ENCODE measurements at places on chromosomes 11 and 22.

- no peak for DNase-seq
Observed at GRCh38 chr11:21723678-21724077, 469.2 kb upstream of the ANO5 start.

- DNase-seq, result peak; percentile 51
Observed at GRCh38 chr11:6703247-6704063, 20.3 kb upstream of the MRPL17 start.

GRCh38 chr11:67539550-67539949 lies 16.3 kb upstream of the CABP2 start:
- no peak for DNase-seq

- no peak for DNase-seq
Observed at GRCh38 chr22:30282616-30283046, 6.7 kb downstream of the CASTOR1 start.

DNA sequence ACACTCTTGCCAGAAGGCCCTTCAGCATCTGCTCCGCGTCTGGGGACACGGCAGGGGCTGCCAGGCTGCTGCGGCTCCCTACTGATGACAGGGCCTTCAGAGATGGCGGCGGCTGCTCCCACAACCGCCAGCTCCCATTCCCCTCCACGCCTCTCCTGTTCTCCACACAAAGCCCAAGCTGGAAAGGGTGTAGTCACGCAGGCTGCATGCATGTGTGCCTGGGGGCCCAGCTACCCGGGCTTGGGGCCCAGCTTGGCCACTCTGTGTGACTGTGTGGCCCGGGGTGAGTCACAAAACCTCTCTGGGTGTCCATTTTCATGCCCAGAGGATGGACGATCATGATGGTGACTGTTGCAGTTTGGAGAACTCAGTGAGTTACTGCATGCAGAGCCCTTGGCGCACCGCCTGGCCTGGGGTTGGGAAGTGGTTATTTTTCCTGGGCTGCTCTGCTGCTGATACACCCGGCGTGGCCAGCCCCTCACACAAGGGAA lies 31.7 kb upstream of the PARVB start:
- no peak for DNase-seq

- DNase-seq, result no peak
Observed at GRCh38 chr11:111598148-111598547, 4.1 kb upstream of the SIK2 start.

All from CD4-positive, alpha-beta T cell treated with Interleukin-6 for 4 hours (primary cell).